ENCODE measurements at places on chromosomes 6 and 20.

DNA sequence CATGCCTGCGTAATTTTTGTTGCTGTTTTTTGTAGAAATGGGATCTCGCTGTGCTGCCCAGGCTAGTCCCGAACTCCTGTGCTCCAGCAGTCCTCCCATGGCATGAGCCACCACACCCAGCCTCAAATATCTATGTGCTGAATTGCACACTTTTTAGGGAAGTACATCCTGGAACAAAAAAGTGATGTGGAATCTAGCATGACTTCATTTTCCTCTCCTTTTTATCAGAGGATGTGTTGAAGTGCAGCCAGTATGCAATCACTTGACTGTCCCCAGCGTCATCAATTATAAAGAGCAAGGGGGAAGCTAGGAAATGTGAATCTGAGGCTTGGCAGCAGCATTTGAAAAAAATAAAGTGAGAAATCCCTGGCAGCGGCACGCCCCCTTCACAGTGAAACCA is 6.4 kb upstream of the EXOC2 start:
- no peak for DNase-seq

DNA sequence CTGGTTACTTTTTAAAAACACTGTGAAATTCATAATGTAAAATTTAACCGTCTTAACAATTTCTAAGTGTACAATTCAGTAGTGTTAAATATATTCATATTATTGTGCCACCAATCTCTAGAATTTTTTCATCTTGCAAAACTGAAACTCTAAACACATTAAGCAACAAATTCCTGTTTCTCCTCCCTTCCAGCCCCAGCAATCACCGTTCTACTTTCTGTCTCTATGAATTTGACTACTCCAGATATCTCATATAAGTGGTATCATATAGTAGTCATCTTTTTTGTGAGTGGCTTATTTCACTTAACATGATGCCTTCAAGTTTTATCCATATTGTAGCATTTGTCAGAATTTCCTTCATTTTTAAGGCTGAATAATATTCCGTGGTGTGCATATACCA is 44.7 kb downstream of the RSPH3 start:
- no peak for DNase-seq

DNA sequence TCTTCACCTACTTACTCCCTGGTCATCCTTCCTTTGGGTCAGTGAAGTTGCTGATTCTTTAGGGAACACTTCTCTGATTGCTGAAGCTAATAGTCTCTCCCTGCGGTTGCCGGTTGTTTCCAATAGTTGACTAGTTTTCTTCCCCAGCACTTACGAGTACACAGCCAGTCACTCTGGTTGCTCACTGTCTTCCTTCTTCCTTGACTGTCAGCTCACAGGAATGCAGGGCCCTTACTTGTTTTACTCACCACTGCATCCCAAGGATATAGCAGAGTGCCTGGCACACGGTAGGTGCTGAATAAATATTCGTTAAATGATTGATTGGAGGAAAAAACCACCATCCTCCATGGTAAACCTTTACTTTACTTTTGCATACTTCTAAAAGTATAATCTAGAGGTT is 345.0 kb downstream of the QKI start:
- DNase-seq: no peak

DNA sequence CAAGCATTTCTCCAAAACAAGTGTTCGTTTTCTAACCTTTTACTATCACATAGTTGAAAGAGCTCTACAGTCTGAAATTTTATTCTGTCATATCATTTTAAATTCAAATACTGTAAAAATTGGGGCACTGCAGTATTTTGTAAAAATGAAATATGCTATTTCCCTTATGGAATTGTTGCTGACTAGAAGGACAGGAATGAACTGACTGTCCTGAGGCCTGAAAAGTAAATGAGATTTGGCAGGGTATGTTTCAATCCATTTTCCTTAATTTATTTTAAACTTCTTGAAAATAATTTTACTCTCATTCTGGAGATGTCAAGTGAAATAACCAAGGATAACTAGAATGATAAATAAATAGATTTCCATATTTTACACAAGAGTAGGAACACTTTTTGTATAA is 11.9 kb upstream of the PNRC1 start:
- no peak for DNase-seq

DNA sequence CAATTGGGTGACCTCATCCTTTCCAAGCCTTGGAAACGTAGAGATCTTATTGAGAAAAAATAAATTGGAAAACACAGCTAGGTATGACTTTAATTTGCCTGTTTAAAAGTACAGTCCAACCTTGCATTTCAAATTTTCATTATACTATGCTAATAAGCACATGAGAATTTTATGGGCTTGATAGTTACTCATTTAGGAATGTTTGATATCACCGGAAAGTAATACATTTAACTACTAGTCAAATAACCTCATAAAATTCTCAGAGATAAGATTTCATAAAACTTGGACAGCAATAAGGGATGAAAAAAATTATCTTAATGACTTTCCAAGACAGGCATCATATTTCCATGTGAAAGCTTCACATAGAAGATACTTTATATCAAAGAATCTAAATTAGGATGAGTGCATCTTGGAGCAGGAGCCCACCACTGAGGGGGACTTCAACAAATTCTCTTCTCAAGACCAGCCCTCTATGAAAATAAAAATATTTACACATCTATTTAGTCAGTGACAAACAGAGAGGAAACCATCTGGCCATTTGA is 236.3 kb downstream of the EPHA7 start:
- DNase-seq: no peak

GRCh38 chr6:6482256-6482655 is 106.3 kb upstream of the LY86 start:
- no peak for DNase-seq

DNA sequence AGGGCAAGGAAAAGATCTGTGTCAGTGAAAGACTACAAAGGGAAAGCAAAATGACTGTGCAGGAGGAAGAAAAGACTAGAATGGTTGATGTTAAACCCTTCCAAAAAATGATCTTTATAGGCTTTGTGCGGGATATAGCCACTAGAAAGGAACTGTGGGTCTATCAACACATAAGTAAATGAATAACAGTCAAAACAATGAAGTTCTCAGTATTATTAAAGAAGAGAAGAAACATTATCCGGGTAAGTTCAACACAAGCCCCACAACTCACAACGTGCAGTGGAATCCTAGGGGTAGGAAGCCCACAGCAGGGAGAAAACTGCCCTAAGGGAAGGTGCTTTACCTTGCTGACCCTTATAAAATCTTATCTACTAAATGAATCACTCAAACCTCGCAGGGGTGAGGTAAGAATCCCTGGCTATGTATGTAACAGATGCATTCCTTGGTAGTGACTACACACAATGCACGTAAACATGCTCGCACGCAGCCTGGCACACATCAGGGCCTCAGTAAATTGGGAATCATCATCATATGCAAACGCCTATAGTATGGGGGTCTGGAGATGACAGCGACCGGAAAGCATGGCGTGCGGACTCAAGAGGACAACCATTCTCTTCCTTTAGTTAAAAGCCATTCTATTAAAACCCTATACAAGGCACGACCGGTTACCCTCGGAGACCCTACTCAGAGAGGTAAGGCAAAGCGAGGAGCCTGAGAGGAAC is 11.3 kb downstream of the TFAP2A start:
- no peak for DNase-seq

- no peak for DNase-seq
Observed at GRCh38 chr6:97925504-97925903, 642.5 kb upstream of the MMS22L start.

GRCh38 chr6:69138148-69138547 is 503.1 kb downstream of the ADGRB3 start:
- no peak for DNase-seq

- no peak for DNase-seq
Observed at GRCh38 chr6:151992091-151992490, 184.6 kb downstream of the ESR1 start.

DNA sequence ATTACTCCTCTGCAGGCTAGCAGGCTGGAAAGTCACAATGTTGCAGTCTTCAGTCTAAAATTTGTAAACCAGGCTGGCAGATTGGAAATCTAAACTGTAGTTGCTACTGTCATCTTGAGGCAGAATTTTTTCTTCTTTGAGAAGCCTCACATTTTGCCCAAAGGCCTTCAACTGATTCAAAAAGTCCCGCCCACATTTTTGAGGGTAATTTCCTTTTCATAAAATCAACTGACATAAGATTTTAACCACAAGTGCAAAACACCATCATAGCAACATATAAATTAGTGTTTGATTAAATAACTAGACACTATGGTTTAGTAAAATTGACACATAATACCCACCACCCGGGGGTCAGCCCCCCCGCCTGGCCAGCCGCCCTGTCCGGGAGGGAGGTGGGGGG is 28.4 kb downstream of the HLA-C start:
- no peak for DNase-seq

- no peak for DNase-seq
Observed at GRCh38 chr6:138285800-138286199, 67.5 kb upstream of the PBOV1 start.

DNA sequence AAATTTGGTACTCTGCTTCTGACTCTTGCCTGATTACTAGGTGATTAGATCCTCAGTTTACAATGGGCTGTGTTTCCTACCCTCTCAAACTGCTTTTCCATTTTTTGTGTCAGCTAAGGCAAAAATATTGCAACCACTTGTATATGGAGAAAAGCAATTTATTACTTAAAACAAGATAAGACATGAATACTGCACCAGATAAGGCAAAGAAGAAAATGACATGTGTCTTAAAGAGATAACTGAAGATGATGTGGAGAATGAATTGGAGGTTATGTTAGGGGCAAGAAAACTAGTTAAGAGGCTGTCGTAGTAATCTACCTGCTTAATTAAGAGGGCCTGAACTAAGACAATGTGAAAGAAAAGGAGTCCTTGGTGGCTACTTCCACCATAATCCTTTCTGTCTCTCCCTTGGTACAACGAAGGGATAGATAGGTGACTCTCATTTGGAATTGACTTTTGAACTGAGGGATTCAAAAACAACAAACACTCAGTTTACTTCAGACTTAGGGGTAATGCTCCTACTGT is 16.3 kb upstream of the REV3L start:
- no peak for DNase-seq

- DNase-seq: no peak
Observed at GRCh38 chr6:63476302-63476701, 96.0 kb upstream of the LOC128125822 start.

DNA sequence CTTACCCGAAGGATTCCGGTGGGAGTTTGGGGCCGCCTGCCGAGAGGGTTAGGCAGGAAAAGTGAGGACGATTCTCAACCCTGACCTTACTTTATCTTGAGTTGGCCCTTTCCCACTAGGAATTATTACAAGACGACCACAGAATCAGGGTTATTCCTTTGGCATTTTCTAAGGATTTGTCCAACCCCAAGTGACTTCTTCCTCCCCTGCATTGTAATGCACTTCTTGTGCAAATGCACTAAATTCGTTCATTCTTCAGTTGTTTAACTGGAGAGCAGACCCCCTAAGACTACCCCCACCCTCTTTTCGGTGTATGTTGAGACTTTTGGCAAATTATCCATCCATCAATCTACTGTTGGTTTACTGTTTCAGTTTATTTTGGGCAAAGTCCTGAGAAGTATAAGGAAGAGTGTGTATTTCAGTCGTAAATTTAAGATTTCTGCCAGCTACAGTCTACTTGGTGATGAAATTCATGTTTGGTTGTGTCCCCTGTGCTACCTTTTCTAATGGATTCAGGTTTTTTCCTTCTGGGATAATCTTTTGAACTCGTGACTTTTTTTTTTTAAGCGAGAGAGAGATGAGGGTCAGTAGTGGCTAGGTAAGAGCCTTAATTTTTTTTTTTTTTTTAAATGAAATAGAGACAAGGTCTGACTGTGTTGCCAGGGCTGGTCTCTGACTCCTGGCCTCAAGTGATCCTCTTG is 611 bp upstream of the TMEM217 start:
- DNase-seq: no peak

Measured in stimulated activated naive CD8-positive, alpha-beta T cell treated with anti-CD3 and anti-CD28 coated beads, Interleukin-15, amount 100 ng/mL, for 72 hours (primary cell).